Osteoblast (primary cell): ENCODE measurements at places on chromosomes 3 and 15. TPM values are rescaled to one million over a fixed set of nuclear protein-coding genes. Genes with fewer than 3 reads are reported as not detected.
A peak's percentile ranks its signal among the peaks of the same experiment; 100 is the strongest.

- peak; percentile 99 for DNase-seq
- H3K4me3 ChIP-seq, result peak overlapping the region; percentile 26
- H3K4me1 ChIP-seq, result peaks cover 97% of the 10 kb centered on the region
- H3K36me3 ChIP-seq, result peaks cover 96% of the 10 kb centered on the region
These were observed 9.9 kb downstream of the AMOTL2 start for GRCh38 chr3:134364061-134364935.

GRCh38 chr3:54873059-54874010 lies 54.5 kb downstream of the LRTM1 start:
- peaks cover 18% of the 10 kb centered on the region for H3K4me1 ChIP-seq
- no peaks in the 10 kb centered on the region for H3K36me3 ChIP-seq
- H3K4me3 ChIP-seq, result no peak overlapping the region
- no peak overlapping the region for H3K27ac ChIP-seq

DNA sequence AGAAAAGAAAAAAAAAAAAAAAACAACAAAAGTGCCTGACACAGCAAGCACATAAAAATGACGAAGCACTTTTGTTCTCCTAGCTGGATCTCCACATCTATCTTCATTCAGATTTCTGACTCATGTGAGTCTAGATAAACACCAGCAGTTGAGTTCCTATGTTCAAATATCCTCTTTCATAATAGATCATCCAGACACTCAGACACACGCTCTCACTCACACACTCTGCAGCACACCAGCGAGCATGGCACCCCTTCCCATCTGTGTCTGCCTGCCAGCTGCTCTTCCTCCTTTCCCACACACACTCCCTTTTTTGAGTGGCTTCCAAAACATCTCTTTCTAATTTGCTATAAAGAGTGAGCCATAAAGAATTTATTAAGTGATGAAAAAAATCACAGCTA lies 19.8 kb upstream of the CELF6 start:
- no peak overlapping the region for H3K4me3 ChIP-seq
- H3K4me1 ChIP-seq, result peaks cover 18% of the 10 kb centered on the region
- peaks cover 6% of the 10 kb centered on the region for H3K36me3 ChIP-seq
- peak overlapping the region; percentile 80 for H3K27ac ChIP-seq

The FAM107A gene
- total RNA-seq, result not detected in 2 replicates

The TMF1 gene
- total RNA-seq, result 44.5 and 45.6 TPM in 2 replicates

- H3K27ac ChIP-seq, result no peak overlapping the region
- H3K4me3 ChIP-seq, result no peak overlapping the region
- H3K4me1 ChIP-seq, result no peaks in the 10 kb centered on the region
These were observed 296.3 kb upstream of the TMCO5A start for GRCh38 chr15:37638116-37638515.

DNA sequence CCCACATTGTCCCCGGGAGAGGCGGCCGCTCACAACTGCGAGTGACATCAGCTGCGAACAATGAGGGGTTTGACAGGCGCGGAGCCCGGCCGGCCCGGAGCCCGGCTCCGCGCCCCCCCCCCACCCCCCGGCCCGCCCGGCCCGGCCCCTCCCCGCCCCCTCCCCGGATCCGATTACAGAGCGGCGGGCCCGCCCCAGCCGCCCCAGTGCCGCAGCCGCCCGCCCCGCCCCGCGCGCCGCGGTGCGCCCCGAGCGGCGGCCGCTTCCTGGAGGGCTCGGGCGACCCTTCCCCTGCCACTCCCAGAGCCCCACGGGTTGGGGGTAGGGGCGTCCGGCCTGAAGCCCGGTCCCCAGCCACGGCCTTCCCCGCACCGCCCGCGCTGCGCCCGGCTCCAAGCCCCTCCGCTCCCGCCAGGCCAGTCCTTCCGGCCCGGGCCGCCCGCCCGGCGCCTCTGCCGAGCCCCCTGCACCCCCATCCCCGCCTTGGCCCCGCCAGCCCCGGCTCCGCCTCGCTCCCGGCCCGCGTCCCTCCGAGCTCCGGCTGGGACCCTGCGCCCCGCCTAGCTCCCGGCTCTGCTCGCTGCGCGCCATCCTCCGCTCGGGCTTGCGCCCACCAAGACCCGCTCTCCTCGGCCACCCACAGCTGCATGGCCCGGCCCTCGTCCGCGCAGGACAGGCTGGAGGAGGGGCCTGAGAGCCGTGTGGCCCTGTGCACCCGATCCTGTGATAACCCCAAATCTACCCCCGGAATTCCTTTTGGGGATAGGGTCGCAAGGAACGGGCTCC lies at the start of gene PCBP4:
TSS of gene PCBP4 (minus strand) at position 71 of the 786 bp plus-strand sequence. CDS start 6,214 bp downstream, outside the sequence.
- DNase-seq, result peak; percentile 96
- peak within 1 kb of the TSS; percentile 12 for H3K27ac ChIP-seq
- H3K4me3 ChIP-seq, result peak within 1 kb of the TSS; percentile 82
- H3K4me1 ChIP-seq, result peaks cover 9% of the 10 kb centered on the region

- DNase-seq, result no peak
- H3K27me3 ChIP-seq, result no peaks in the 10 kb centered on the region
- peaks cover 4% of the 10 kb centered on the region for H3K4me1 ChIP-seq
- no peak overlapping the region for H3K4me3 ChIP-seq
- H3K36me3 ChIP-seq, result no peaks in the 10 kb centered on the region
These were observed 4.2 kb upstream of the KATNBL1 start for GRCh38 chr15:34214135-34214534.

The HES1 gene
- 4.4 and 4.7 TPM in 2 replicates for total RNA-seq

DNA sequence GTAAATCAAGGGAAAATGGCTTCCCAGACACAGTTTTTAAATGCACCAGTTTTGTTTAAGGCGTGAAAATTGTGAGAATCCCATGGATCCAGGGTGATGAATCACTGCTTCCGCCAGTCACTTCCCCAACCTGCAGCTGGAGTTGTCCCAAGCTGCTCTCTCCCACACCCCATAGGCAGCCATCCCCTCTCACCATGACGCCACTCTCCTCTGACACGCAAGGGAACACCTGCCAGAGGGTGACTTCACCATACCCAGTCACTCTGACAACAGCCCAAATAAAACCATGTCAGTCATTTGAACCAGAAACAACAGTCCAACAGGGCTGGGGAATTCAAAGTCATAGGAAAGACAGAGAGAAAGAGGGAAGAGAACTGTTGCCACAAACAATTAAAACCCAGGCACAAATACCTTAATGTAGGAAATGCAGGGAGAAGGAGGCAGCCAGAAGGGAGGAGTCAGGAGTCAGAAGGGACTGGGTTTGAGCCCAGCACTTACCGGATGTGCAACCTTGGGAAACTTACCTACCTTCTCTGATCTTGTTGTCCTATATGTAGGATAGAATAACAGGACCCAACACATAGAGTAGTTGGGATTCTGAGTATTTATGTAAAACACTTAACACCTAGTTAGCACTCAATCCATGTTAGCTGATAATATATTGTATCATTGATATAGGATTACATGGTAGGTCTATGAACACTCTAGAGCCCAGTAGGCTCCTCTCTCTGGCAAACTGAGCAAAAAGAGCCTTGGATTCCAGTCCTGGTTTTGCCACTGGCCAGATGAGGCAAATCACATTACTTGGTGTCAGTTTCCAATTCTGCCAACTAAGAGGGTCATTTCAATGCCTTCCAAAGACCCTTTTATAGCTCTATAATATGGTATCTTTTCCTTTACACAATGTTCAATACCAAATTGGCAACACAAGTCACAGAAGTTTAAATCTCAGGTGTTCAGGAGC lies 326.3 kb upstream of the ICE2 start:
- H3K27me3 ChIP-seq, result no peaks in the 10 kb centered on the region
- no peak overlapping the region for H3K4me3 ChIP-seq
- DNase-seq, result peak; percentile 62

The TGM5 gene
- total RNA-seq, result not detected in 2 replicates

- H3K36me3 ChIP-seq, result no peaks in the 10 kb centered on the region
- no peak overlapping the region for H3K27ac ChIP-seq
- DNase-seq, result no peak
- peaks cover 6% of the 10 kb centered on the region for H3K27me3 ChIP-seq
These were observed 83.1 kb downstream of the CPN2 start for GRCh38 chr3:194267744-194268653.

GRCh38 chr15:59691194-59691805 lies 2.2 kb upstream of the BNIP2 start:
- DNase-seq, result no peak
- H3K27ac ChIP-seq, result no peak overlapping the region
- H3K4me3 ChIP-seq, result no peak overlapping the region
- H3K4me1 ChIP-seq, result peaks cover 15% of the 10 kb centered on the region
- H3K36me3 ChIP-seq, result peaks cover 2% of the 10 kb centered on the region

DNA sequence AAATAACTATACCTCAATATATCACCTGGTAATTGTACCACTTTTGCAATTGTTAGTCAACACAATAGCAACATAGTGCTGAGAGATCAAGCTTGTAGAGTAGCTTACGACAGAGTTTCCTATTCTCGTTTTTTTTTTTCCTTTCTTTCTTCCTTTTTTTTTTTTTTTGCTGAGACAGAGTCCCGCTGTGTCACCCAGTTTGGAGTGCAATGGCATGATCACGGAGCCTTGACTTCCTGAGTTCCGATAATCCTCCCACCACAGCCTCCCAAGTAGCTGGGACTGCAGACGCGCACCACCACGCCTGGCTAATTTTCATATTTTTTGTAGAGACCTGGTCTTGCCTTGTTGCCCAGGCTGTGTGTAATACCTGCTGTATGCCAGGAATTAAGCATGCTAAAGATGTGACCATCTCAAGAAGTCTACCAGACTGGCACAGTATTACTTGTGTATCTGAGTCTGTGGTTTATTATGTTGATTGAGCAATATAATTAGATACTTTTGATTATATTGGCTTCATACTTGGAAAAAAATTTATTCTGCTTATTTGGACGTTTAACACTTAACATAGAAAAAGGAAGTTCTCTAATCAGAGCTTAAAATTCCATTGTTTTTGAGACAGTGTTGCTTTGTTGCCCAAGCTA lies 3.0 kb downstream of the SELENOT start:
- H3K4me1 ChIP-seq, result peaks cover 16% of the 10 kb centered on the region
- H3K27me3 ChIP-seq, result no peaks in the 10 kb centered on the region
- H3K36me3 ChIP-seq, result no peaks in the 10 kb centered on the region
- H3K27ac ChIP-seq, result no peak overlapping the region
- no peak overlapping the region for H3K4me3 ChIP-seq

DNA sequence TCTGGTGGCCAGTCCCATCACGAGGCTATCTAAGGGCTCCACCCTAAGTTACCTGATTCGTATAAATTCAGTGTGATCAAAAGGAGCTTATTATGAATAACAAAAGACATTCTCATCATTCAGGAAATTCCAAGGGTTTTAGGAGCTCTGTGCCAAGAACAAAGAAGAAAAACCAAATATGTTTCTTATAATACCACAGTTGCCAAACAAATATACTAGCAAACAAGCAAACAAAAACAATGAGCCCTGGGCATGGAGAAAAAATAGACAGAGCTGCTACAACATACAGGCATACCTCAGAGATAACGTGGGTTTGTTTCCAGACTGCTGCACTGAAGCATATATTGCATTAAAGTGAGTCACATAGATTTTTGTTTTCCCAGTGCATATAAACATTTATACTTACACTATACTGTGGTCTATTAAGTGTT lies 20.2 kb upstream of the CFAP161 start:
- no peak overlapping the region for H3K4me3 ChIP-seq
- no peak overlapping the region for H3K27ac ChIP-seq
- H3K27me3 ChIP-seq, result peaks cover 35% of the 10 kb centered on the region
- H3K4me1 ChIP-seq, result peaks cover 14% of the 10 kb centered on the region
- H3K36me3 ChIP-seq, result no peaks in the 10 kb centered on the region
- no peak for DNase-seq

GRCh38 chr3:186454881-186455703 lies 89.1 kb downstream of the CRYGS start:
- peaks cover 31% of the 10 kb centered on the region for H3K27me3 ChIP-seq
- H3K36me3 ChIP-seq, result no peaks in the 10 kb centered on the region
- H3K4me3 ChIP-seq, result no peak overlapping the region
- H3K4me1 ChIP-seq, result peaks cover 9% of the 10 kb centered on the region
- DNase-seq, result no peak

DNA sequence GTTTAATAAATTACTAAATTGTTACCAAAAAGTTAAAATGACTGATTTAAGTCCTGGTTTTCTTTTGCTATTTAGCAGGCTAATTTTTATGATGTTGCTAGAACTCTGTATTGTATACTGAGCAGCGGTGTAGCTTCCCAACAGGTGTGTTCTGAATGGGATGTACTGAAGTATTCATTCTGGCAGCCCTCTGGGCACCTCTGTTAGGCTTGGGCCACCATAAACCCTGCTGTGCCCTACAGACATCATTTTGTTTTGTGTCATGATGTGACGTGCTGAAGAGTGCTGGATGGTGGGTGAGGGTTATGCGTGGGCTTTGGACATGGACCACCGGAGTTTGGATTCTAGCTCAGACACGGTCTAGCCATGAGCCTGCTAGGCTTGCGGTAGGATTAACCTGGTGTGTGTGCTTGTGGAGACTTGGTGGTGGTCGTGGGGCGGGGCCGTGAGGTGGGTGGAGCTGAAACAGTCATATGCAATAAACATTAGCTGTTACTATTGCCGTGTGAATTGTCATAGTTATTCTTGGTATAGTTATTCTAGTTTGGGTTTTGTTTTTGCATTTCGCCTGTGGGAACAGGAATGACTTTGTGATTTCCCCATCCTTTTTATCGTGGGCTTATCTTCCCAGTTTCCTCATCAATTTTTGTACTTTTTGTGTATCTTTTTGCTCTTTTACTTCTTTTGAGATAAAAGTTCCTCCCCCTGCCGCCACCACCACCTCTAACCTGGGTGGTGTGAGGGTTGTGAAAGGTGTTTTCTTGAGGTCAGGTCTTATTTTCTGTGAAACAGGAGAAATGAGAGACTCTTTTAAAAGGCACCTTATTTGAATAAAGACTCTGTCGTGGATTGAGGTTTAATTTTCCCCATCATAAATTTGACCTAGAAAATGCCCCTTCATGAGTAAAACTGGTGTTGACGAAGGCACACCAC lies 93.7 kb downstream of the MCTP2 start:
- H3K27ac ChIP-seq, result no peak overlapping the region
- no peak overlapping the region for H3K4me3 ChIP-seq
- no peak for DNase-seq
- no peaks in the 10 kb centered on the region for H3K27me3 ChIP-seq

GRCh38 chr3:183178833-183179549 lies 16.5 kb upstream of the LAMP3 start:
- peaks cover 9% of the 10 kb centered on the region for H3K4me1 ChIP-seq
- H3K36me3 ChIP-seq, result no peaks in the 10 kb centered on the region
- peak; percentile 87 for DNase-seq
- no peak overlapping the region for H3K27ac ChIP-seq
- H3K4me3 ChIP-seq, result peak overlapping the region; percentile 72

The GOLGA8G gene
- total RNA-seq, result under 0.01 TPM in 1 of 2 replicates, not detected in the other

The RYR3 gene
- not detected in 2 replicates for total RNA-seq

GRCh38 chr3:101825904-101826445 lies 23.3 kb upstream of the NFKBIZ start:
- DNase-seq, result no peak
- peaks cover 40% of the 10 kb centered on the region for H3K4me1 ChIP-seq
- H3K27ac ChIP-seq, result peak overlapping the region; percentile 52
